Stomach (tissue), 19 donors: ENCODE measurements at places on chromosomes 3 and 15. TPM values are rescaled to one million over a fixed set of nuclear protein-coding genes. Genes with fewer than 3 reads are reported as not detected.

DNA sequence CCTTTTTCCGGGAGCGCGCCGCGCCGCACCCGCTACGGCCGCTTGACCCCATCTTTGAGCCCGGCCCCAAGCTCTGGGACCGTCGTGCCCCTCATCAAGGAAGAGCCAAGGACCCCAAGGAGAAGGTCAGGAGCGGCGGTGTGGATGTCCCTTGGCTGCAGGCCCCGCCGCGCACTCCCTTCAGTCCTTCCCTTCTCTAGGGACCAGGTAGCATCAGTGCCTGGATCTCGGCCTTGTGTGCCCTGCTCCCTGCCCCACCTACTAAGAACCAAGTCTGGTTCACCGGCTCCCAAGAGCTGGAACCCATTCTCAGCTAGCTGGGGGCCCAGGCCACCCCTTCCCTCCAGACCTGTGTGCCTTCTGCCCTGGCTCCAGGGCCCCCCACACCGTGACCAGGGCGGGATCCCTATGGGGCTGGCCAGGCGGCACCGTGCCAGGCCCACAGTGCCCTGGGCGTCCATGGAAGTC, 69.3 kb upstream of the CGNL1 start:
- DNase-seq, result no peak

GRCh38 chr3:194251891-194252560, 99.1 kb downstream of the CPN2 start:
- no peak for DNase-seq

DNA sequence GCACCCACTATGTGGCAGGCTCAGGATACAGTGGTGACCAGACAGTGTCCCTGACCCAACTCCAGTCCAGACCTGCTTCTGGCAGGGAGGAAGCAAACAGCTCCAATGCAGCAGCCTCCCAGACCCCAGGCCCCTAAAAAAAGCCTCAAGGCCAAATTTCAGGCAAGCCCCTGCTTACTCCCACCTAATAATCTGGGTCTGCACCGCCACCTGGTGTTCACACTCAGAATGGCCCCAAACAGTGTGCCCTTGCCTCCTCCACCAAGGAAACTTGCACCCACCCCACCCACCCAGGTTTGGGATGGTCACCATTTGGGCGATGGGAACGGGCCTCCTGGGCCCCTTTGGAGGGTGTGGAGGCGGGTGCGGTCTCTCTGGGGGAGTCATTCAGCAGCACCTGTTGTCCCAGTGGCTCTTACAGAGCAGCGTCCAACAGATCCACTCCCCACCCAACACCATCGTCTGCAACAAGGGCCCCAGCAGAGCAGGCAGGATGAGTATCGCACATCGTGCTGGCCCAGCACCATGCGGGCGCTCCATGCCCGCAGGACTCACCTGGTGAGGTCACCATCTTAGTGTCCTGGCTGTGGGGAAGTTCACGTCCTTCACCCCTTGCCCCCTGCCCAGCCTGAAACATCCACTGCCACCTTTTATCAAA, 17.3 kb downstream of the C3orf18 start:
- DNase-seq, result peak; percentile 72

DNA sequence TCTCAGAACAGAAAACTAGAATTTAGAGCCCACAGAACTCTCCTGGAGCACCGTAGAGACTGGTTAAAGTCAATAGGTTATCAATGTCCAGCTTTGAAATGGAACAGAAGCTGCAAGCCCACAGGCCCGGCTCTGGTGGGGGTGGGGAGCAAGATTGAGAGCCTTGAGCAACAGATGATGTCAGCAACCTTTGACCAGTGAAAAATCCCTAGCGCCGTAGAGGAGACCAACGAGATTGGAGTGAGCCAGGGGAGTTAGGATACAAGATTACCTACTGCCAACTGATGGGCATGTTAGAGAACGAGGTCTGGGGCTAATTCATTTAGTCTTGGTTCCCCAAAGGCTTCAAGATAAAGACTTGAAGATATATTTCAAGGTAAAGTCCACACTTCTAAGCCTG, 345.5 kb upstream of the LMCD1 start:
- no peak for DNase-seq

DNA sequence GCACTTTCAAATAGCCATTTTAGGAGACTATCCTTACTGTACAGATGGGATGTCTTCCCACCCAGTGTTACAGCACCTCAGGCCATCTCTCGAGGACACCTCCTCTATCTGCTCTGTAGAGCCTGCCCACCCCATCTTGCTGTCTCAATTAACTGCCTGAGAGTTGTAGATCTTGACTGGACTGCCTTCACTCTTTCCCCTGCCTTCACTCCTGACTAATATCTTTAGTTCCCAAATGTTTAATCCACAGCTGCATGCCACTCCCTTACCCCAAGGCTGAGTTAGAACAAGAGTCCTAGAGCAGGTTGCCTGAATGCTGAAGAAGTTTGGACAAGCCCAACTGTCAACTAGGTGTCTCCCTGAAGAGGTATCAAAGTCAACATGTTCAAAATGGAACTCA, 1.3 kb upstream of the PP2D1 start:
- no peak for DNase-seq

C3orf22 gene
- not detected for total RNA-seq

DNA sequence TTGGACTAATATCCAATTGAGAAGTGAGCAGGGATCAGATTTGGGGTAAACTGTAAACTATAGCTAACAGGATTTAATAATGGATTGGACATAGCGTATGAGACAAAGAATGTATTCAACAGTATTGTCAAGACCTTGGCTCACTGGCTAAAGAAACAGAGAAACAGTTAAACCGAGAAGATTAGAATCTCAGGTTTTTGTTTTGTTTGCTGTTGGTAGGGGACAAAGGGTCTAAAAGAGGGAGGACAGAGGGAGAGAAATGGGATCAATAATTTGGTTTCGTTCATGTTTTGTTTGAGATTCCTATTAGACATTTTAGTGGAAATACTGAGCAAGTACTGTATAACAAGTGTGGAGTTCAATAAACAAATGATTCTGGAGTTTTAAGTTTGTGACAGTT, 28.6 kb downstream of the CLDN1 start:
- DNase-seq, result no peak

GRCh38 chr15:40944510-40945296, 8.6 kb upstream of the CHAC1 start:
- DNase-seq, result no peak

DNA sequence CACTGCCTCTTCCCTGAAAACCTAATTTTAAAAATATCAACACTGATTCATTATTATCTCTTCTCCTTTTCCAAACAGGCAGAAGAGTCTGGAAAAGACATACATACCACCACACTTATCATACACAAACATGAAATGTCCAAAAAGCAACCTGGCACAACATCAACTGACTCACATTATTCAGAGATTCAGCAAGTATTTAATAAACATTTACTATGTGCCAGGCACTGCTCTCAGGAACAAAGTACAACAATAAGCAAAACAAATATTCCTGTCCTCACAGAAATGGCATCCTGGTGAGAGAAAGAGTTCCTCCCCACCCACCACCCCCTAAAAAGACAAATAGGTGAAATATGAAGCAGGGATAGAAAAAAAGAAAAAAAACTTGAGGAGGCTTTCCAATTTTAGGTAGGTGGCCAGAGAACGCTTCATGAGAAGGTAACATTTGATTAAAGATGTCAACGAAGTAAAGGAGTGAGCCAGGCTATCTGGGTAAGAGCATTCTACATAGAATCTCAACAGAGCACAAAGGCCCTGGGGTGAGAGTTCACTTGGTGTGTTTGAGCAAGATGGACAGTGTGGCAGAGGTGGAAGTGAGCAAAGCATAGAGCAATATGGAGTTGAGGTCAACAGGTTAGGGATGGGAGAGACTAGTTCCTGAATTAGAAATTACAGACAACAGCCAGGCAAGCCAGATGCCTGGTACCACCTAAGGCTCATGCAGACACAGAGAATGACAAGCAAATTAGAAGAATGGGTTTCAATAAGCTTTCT, 141.7 kb downstream of the OSBPL10 start:
- DNase-seq, result no peak

AGBL1 gene
- total RNA-seq, result not detected

DNA sequence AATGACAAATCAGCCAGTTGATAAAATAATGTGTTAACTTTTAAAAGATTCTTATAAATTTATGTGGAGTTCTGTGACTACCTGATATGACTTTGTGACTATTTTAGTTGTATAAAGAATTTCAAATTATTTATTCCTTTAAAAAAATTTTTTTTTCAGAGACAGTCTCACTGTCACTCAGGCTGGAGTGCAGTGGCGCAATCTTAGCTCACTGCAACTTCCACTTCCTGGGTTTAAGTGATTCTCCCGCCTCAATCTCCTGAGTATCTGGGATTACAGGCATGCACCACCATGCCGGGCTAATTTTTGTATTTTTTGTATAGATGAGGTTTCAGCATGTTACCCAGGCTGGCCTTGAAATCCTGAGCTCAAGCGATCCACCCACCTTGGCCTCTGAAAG, 48.5 kb downstream of the MBNL1 start:
- no peak for DNase-seq

- DNase-seq, result no peak
Observed at GRCh38 chr3:62632510-62633294, 242.5 kb downstream of the CADPS start.

DNA sequence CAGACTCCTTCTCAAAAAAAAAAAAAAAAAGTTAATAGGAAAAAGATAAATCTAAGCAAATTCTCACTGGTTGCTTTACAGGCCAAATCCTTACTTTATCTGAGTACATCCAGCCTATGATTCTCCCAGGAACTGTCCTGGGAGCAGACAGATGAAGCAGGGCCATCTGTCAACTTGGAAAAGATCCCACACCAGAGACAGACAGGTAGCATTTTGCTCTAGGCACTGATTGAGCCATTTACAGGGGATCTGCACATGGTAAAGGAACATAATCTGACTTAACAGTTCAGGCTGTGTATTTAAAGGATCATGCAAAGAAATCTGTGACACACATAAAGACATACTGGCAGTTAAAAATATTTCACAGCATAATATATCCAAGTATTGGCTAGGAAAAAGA, 1006.5 kb downstream of the TBL1XR1 start:
- DNase-seq, result no peak

DNA sequence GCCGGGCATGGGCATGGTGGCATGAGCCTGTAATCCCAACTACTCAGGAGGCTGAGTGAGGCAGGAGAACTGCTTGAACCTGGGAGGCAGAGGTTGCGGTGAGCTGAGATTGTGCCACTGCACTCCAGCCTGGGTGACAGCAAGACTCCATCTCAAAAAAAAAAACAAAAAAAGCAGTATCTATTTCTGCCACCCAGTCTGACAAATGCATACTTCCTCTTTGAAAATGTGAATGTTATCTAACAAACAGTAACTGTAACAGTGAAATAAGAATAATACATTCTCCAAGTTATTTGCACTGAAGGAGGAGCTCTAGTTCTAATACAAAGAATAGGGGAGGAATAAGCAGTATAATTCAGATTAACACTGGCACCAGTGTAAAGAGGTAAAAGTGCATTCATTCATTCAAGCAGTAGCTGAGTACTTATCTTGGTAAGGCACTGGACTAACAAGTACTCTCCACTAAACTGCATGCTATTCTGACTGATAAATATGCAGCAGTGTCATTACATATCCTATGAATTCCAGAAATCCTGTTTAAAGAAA, 12.9 kb downstream of the VPS13C start:
- peak; percentile 17 for DNase-seq

SCN5A gene
- not detected for total RNA-seq

DNA sequence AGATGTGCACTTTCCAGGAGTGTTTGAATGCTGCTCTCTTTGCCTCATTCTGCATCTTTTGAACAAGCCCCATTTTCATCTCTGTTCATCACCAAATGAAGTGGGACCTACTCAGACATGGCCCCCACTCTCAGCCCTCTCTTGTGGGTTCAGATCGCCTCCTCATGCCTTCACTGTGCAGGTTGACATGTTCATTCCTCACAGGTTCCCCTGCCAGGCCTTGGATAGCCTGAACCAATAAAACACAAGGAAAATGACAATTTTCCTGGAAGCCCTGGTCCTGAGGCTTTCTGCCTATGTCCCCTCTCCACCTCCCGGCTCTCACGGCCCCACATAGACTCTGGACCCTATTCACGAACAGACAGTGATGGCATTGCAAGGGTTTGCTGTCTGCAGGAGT, 17.7 kb downstream of the KLF15 start:
- no peak for DNase-seq

- peak; percentile 8 for DNase-seq
Observed at GRCh38 chr15:31268911-31269784, 57.5 kb upstream of the KLF13 start.
